ENCODE measurements at places on chromosomes 5 and 9.

- no peak for DNase-seq
These were observed 1124.6 kb upstream of the ACO1 start for GRCh38 chr9:31259824-31260223.

DNA sequence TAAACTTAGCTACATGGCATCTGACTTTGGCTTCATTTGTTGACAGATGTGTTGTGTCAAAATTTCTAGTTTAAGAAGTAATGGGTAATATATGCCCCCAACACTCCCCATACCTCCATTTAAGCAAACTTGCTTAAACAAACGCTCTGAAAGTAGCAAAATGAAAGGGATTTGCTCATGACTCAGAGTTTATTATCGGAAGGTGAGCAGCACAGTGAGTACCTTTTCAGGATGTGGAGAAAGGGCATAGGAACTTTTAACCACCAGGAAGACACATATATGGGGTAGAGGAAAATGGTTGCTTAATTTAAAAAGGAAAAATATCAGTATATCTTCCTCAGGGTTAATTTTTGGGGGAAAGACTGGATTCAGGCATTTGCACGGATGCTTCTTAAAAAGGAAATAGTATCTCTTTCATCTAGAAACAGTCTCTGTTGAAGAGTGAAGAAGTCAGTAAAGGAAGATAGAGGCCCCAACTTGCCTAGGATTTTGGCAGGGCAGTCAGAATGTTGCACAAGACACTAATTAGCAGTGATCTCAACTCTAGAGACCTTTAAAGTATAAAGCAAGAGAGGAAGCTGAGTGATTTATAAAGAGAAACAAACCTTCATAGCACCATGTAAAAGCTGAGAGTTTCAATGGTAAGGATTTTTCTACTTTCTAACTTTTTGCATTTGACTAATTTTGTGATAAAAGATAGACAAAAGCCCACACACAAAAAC, 155.1 kb downstream of the TRIO start:
- no peak for DNase-seq

- no peak for DNase-seq
These were observed 101.8 kb downstream of the TLE4 start for GRCh38 chr9:79673614-79674013.

GRCh38 chr9:102642651-102643050, 352.5 kb upstream of the CYLC2 start:
- no peak for DNase-seq

GRCh38 chr9:121674952-121675351, 23.5 kb downstream of the DAB2IP start:
- DNase-seq = no peak

- DNase-seq = no peak
These were observed 24.9 kb upstream of the FSTL4 start for GRCh38 chr5:133637206-133637605.

- no peak for DNase-seq
These were observed 23.4 kb downstream of the UBLCP1 start for GRCh38 chr5:159286420-159287035.

DNA sequence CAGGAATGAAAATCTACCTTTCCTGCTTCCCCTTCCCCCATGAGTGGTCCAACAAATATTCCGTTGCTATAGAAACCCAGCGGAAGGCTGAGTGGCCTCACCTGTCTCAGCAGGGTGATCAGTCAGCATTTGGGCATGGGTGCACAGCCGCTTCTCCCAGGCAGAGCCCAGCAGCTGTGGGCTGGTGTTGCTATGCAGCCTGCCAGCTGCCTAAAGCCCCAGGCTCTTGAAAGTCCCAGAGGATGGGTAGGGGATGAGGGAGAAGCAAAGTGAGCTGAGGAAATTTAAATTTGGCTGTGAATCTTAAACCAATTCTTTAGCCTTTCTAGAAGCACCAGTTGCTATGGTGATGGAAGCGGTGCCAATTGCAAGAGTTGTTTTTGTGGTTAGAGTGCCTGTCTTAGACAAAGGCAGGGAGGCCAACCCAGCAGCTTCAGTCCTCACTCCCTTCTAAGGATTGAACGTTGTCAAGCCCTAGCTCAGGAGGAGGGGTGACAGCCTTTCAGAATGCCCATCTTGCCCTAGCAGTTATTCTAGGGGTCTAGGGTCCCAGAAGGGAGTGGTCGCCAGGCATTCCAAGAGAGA, 151.5 kb upstream of the PITX1 start:
- DNase-seq = no peak

- DNase-seq = no peak
These were observed 71.3 kb downstream of the LMNB1 start for GRCh38 chr5:126848253-126848652.

DNA sequence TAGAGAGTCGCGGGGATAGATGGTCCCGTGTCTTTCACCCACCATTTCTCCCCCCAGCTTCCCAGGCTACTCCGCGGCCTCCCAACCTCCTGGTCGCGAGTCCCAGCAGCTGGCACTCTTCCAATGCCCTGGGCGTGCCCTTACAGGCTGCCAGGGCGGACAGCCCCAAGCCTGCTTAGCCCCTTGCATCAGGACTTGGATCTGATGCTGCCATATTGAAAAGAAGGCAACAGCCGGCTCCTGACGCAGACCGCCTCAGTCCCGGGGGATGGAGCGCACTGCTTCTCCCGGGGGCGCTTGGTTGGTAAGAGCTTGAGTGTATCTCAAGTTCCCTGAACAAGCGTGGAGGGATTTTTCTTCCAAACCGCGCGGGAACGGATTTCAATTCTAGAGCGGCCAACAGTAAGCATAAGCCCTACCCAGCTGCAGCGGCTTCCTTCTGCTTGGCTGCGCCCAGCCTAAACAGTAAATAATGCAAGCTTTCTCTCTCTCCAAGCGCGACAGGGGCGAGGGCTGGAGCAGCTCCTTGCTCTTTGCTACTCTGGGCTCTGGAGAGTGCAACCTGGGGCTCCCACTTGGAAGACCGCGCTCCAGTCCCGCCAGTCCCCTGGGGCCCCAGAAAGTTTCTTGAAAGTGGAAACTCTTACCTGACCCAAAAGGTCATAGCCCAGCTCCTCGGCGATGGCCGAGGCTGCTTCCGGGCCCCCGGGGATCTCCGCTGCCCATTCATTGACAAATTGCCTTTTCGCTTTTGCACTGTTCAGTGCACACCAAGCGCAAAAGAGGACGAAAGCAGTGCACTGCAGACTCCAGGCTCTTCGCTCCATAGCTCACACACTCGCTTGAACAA, 607 bp downstream of the PCSK1 start:
- DNase-seq = no peak

GRCh38 chr9:20624201-20625002, 2.1 kb upstream of the MLLT3 start:
- no peak for DNase-seq

DNA sequence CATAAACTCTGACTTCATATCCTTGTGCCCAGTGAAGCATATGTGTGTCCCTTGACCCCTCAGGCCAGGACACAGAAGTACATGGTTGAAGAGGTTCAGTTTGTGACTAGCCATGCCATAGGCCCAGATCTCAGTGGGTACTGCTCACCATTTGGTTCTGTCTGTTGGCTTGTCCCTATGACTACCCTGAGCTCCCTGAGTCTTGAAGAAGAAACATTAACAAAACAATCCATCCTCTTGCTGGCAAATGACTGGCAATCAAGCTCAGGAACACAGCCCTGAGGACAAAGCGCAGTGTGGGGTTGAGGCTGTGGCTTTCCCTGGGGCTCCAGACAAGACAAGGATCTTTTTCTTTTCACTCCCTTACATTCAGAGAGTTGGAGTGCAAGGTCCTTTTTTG, 46.3 kb downstream of the TNFAIP8 start:
- no peak for DNase-seq

- DNase-seq = peak; percentile 22
These were observed 132.2 kb upstream of the ASTN2 start for GRCh38 chr9:117546894-117547678.

DNA sequence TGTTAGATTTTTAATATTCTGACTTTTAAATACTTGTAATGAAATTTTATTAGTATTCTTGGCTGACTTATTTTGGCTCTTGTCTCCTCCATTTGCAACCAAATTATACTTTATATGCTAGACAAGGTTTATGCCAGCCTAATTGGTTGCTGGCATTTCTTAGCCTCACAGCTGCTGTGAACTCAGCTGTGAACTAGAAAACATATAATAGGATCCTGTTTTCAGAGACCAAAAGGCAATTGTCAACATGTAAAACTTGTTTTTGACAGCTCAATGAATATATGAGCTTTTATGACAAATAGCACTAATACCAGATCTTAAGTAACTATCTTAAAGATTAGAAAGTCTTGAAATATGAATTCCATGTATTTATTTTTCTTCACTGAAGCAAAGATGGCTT, 25.9 kb downstream of the KIF2A start:
- DNase-seq = no peak

DNA sequence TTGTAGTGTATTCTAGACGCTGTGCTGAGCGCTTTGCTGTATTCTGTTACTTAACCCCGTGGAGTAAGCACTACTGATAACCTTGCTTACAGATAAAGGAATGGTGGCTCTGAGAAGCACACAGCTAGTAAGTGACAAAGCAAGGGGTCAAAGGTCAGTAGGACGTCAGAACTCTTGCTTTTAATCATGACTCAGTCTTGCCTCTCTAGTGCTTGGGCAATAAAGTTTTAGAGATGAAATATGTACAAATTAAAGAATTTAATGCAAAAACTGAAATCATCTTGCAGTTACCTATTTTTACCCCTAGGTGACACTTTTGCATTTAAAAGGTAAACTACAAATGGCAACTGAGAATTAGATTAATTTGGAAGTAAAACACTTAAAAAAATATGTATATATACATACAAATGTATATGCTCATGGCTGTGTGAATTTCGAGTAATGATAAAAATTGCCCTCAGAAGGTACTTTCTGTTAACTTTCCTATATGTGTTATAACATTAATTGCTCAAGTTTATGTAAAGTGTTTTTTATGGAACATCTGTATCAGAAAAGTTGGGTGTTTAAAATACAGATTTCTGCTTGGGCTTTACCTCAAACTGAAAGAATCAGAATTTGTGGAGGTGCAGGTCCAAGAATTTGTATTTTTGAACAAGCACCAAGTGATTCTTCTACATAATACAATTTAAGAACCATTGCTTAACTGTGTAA, 175.1 kb upstream of the DAB2 start:
- DNase-seq = no peak

GRCh38 chr5:80360914-80361444, 41.2 kb downstream of the SPZ1 start:
- DNase-seq = no peak

DNA sequence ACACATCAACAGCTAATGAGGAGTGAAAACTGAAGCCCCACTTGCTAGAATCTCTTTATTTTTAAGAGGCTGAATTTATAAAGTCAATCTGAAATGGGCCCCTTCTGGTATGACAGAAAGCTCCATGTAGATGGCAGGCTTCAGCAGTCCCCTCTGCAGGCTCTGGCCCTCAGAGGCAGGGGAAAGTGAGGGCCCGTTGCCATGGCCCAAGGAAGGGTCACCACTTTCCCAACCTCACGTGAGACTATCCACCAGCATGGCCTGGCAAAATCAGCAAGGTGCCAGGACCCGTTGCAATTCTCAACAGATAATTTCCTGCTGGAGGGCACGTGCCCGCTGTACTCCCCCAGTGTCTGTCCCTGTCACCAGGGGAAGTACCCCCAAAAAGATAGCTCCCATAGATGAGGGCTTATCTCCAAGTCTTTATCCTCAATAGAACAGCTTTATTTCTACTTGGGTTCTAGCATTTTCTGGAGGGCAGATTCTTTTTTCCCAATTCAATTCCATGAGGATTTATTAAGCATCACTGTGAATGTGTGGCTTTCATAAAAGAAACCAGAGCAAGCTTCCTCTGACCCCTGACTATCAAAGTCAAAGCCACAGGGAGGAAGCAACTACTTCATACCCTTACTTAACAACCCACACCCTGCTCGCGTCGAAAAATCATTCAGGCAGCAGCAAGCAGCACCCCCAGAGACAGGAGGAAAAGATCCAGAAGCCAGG, 85.4 kb upstream of the FSTL4 start:
- no peak for DNase-seq

- DNase-seq = no peak
These were observed 291.8 kb downstream of the EBF1 start for GRCh38 chr5:158807946-158808345.

- no peak for DNase-seq
These were observed 165.9 kb downstream of the TMC1 start for GRCh38 chr9:72687331-72687730.

DNA sequence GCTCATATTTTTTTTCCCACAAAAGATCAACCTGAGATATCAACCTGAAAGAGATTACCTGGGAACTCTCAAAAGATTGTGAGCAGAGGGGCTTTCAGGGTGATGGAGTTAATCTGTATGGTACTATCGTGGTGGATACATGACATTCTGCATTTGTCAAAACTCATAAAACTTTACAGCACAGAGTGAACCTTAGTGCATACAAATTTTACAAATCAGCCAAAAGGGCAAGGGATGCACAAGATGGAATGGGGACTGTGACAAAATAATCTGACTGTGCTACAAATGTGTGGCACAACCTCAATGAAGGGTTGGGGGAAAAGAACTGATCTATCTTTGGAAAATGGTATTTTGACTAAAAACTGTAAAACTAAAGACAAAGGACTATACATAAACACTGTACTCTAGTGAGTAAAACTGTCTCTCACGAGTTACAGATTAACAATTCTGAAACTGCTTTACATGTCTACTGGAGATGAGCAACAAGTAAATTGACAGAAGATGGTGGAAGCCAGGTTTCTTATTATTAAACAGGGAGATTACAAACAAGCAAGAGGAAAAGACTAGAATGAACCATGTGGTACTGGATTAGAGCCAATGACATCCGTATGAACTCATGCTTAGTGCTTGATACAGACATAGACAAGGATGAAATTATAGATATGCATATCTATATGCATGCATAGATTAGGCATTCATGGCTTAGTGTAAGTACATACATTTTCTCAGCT, 24.8 kb upstream of the RLN1 start:
- no peak for DNase-seq

DNA sequence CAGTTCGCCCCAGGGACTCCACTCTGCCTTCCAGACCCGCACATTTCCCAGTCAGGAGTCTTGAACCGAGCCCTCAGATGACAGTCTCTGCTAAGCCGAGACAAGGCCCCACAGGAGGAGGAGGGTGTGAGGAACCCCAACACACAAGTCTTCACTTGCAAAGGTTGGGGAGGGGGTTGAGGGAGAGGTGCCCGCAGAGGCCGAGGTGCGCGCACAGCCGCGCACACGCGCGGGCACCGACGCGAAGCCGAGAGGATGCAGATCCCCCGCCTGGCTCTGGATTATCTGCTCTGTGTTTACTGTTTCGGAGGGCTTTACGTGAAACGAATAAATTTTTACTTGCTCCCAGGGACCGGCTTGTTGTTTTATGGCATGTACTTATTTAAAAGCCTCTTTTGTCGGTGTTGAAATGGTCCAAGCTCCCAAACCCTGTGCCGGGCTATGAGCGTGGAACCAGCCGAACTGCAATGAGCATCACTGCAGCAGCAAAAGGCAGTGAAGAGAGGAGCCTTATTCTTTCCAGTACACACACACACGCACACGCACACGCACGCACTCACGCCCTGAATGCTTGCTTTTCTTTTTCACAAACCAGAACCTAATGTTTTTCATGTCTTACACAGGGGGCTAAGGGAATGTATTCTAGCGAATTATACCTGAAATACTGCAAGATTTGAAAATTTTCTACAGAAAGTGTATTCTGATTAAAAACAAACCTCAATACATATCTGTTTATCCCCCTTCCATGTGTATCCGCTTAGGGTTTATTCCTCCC, 297.7 kb downstream of the PARP8 start:
- no peak for DNase-seq

Measured in D721Med (cell line).